ENCODE measurements at places on chromosomes 7 and 10. TPM values are rescaled to one million over a fixed set of nuclear protein-coding genes. Genes with fewer than 3 reads are reported as not detected.
A peak's percentile ranks its signal among the peaks of the same experiment; 100 is the strongest.

Gene MLXIPL
- polyA plus RNA-seq = 10.0 TPM

Gene DNAH11
- 1.8 TPM for polyA plus RNA-seq

Gene ADAM12
- polyA plus RNA-seq = 0.38 TPM

Gene TUBAL3
- polyA plus RNA-seq = 0.06 TPM

Gene HYAL4
- 0.07 TPM for polyA plus RNA-seq

Gene INMT
- 88.7 TPM for polyA plus RNA-seq

Gene AKR1C8
- 0.03 TPM for polyA plus RNA-seq

Gene TCERG1L
- polyA plus RNA-seq = 0.08 TPM

Gene ARHGAP22
- 3.2 TPM for polyA plus RNA-seq

DNA sequence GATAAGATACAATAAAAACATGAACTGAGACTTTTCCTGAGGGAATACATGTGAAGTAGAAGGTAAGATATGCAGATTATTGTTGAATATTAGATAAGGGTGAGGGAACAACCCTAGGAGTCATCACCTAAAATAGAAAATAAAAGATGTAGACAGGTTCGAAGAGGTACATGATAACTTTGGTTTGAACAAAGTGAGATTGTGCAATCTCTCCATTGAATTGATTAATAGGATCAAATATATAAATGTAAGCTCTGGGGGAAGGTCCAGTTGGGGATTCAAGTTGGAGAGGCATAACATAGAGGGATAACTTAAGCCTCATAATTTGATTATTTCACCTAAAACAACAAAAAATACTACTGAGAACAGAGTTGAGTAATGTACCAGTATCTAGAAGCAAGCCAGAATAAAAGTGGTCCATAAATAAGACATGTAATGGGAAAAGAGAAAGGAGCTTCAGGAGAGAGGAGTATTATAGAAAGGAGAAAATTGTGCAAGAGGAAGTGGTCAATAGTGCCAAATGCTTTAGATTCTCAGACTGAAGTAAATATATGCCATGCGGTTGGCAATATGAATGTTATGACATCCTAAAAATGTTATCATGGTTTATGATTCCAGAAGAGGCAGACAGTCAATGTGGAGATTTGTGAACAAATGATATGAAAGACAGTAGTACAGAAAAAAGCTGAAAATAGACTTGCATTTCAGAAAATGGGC, 282.3 kb upstream of the CHRM2 start:
- H3K36me3 ChIP-seq = no peaks in the 10 kb centered on the region
- no peaks in the 10 kb centered on the region for H3K4me1 ChIP-seq
- no peak for DNase-seq
- H3K4me3 ChIP-seq = no peak overlapping the region
- H3K27me3 ChIP-seq = no peaks in the 10 kb centered on the region
- no peak overlapping the region for H3K27ac ChIP-seq

DNA sequence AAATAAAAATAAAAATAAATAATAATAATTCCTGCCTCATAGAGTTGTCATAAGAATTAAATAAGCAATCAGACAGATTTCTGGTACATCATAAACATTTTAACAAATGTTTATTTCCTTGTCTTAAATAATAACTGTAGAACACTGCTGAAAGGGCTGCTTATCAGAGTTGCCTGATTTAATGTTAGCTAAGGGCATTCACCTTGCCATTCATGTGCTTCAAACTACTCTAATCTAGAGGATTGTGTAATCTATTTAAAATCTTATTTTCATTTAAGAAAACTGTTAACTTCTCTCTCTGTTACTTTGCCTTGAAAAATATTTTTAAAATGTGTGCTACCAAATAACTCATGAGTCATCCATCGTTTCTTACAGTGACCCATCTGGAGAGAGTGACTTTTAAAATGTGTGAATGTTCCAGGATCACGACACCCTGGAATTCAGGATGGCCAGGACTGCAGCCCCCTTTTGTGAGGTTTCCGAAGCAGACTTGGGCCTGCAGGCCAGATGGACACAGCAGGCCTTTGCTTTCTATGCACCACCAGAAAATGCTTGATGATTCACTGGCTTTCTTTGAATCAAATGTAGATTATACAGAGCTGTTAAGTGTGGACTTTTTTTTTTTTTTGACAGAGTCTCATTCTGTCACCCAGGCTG, 109.1 kb upstream of the TNS3 start:
- no peaks in the 10 kb centered on the region for H3K27me3 ChIP-seq
- no peak overlapping the region for H3K27ac ChIP-seq
- no peak overlapping the region for H3K4me3 ChIP-seq
- no peaks in the 10 kb centered on the region for H3K4me1 ChIP-seq

DNA sequence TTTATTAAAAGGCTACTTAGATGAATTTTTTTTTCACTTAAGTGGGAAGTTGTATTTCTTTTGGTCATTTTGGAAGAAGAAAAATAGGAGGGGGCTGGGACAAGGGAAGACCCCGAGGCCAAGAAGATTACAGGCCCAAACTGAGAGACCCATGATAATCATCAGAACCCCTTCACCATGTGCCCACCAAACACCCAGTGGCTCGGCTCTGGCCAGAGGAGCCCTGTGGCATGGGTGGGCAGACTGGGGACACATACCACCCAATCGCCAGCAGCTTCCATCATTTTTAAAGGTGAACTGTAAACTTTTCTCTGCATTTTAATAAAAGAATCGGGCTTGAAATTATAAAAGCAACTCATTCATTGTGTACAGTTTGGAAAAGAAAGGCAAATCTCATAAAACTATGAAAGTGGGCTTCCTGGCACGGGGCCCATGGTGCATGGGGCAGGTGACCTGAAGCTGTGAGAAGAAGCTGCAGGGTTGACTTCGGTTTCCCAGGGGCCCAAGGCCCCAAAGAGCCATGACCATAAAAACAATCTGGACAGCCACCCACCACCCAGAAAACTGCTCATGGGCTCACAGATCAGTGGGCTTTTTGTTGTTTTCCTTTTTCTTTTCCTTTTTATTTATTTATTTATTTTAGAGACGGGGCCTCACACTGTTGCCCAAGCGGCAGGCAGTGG, 29.4 kb upstream of the RET start:
- peaks cover under 1% of the 10 kb centered on the region for H3K27me3 ChIP-seq
- H3K27ac ChIP-seq = no peak overlapping the region
- DNase-seq = no peak

DNA sequence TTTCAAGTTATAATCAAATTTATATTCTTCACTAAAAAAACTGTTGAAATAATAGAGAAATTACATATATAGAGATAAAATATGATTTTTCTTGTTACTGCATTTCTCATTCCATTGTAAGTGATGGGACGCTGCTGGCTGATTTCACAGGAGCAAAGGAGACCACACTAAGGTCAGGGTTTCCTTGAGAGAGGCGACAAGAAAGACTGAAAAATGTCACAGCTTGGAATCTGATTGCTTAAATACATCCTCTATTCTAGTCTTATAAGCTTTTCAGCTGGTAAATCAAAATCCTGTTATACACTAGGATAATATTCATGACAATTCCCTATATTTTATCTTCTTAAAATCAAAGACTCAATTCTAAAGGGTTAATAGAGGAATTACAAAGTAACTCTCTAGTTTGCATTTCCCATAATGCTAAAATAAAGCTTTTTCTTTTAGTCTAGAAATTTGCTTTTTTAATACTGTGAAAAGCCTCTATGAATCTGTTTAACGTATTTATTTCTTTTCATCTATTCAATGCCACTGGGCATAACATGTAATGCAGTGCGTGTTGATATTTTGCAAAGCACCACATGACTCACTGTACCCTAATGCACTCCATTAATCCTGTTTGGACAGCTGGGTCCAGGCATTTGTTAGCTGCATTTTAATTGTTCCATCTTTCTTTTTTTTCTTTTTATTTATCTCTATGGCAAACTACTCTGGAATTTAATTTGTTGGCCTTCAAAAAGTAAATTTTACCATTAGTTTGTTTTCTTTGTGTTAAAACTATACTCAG, 81.7 kb downstream of the RNF32 start:
- no peak overlapping the region for H3K27ac ChIP-seq
- DNase-seq = peak; percentile 20
- no peaks in the 10 kb centered on the region for H3K27me3 ChIP-seq
- no peaks in the 10 kb centered on the region for H3K36me3 ChIP-seq

DNA sequence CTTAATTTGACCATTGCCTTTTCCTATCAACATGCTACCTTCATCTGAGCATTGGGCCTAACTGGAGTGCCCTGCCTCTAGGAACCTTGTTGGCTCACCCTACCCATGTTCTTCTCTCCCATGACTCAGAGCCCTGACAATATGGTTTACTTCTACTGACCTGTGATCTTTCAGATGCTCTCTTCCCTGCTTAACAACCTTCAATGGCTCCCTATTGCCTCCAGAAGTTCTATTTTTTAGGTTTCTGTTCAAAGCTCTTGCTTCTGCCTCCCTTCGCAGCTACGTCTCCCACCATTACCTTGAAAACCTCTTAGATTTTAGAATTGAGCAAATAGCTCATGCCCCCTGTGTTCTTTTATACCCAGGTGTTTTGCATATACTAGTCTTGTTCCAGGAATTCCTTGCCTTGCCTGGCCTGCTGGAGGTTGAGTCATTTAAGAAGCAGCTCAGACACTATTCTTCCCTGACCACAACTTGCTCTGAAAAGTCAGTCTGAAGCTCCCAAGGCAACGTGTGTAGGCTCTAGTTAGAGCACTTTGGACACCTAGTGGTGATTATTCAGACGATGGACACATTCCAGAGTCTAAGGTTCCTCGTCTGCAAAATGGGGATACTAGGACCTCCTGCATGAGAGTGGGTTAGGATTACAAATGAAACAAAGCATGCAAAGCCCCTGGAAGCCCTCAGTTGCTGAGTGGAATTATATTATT, 64.4 kb upstream of the EMX2 start:
- H3K27me3 ChIP-seq = no peaks in the 10 kb centered on the region
- H3K27ac ChIP-seq = no peak overlapping the region
- H3K4me1 ChIP-seq = no peaks in the 10 kb centered on the region
- no peaks in the 10 kb centered on the region for H3K36me3 ChIP-seq

DNA sequence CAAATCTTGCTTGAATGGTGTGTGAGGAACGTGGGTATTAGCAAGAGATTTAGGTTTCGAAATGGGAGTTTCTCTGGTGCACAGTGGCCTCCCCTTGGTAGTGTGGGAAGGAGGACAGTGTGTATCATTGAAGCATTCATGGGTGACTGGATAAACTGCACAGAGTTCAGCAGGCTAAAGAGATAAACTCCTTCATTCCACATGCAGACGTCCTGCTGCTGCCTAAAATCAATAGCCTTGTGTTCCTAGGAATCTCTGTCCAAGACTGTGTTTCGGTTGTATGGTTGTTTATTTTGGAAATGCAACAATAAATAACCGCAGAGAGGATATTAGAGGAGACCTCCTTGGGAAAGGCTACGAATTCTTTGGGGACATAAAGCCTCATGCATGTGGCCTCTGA, 100.9 kb upstream of the FAM171A1 start:
- no peak overlapping the region for H3K27ac ChIP-seq
- H3K4me3 ChIP-seq = no peak overlapping the region
- H3K4me1 ChIP-seq = no peaks in the 10 kb centered on the region
- peak; percentile 23 for DNase-seq
- no peaks in the 10 kb centered on the region for H3K27me3 ChIP-seq

- H3K4me3 ChIP-seq = no peak overlapping the region
- H3K36me3 ChIP-seq = no peaks in the 10 kb centered on the region
- no peak overlapping the region for H3K27ac ChIP-seq
- no peaks in the 10 kb centered on the region for H3K4me1 ChIP-seq
Measured at GRCh38 chr7:108372618-108373017, 83.6 kb downstream of the NRCAM start.

GRCh38 chr10:71838264-71839211, 12.5 kb downstream of the PSAP start:
- H3K36me3 ChIP-seq = no peaks in the 10 kb centered on the region
- DNase-seq = no peak
- peak overlapping the region; percentile 25 for H3K27ac ChIP-seq

DNA sequence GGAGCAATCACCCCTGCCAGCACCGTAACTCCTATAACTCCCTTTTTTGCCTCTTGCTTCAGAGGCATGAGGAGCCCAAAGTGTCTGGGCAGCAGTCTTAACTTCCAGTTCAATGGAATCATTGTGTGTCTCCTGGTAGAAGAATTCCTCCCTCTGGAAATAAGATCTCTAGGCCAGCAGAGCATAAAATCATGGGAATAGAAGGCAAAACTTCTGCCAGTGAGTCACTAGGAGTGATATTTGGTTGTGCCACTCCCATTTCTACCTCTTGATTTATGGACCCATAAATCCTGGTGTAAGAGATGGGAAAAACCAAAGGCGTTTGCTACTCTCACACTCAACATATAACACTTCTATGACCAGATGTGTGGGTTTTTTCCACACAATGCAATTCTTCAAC, 104.9 kb upstream of the FAM180A start:
- no peaks in the 10 kb centered on the region for H3K36me3 ChIP-seq
- no peak overlapping the region for H3K27ac ChIP-seq
- no peak overlapping the region for H3K4me3 ChIP-seq
- H3K27me3 ChIP-seq = no peaks in the 10 kb centered on the region
- peaks cover 3% of the 10 kb centered on the region for H3K4me1 ChIP-seq

- no peak for DNase-seq
- H3K36me3 ChIP-seq = no peaks in the 10 kb centered on the region
- H3K27ac ChIP-seq = no peak overlapping the region
- no peaks in the 10 kb centered on the region for H3K27me3 ChIP-seq
- H3K4me1 ChIP-seq = no peaks in the 10 kb centered on the region
Measured at GRCh38 chr7:4659551-4660286, 22.4 kb upstream of the FOXK1 start.

DNA sequence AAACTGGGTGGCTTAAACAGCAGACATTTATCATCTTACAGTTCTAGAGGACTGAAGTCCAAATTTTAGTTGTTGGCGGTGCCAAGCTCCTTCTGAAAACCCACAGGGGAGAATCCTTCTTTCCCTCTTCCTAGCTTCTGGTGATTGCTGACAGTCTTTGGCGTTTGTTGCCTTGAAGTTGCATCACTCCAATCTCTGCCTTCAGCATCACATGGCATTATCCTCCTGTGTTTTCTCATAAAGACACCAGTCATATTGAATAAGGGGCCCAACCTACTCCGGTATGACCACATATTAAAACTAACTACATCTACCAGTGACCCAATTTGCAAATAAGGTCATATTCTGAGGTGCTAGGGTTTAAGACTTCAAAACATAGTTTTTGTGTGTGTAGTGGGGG, 472.1 kb upstream of the IGFBP3 start:
- H3K4me3 ChIP-seq = no peak overlapping the region
- H3K4me1 ChIP-seq = no peaks in the 10 kb centered on the region
- H3K36me3 ChIP-seq = no peaks in the 10 kb centered on the region
- no peaks in the 10 kb centered on the region for H3K27me3 ChIP-seq
- H3K27ac ChIP-seq = no peak overlapping the region

DNA sequence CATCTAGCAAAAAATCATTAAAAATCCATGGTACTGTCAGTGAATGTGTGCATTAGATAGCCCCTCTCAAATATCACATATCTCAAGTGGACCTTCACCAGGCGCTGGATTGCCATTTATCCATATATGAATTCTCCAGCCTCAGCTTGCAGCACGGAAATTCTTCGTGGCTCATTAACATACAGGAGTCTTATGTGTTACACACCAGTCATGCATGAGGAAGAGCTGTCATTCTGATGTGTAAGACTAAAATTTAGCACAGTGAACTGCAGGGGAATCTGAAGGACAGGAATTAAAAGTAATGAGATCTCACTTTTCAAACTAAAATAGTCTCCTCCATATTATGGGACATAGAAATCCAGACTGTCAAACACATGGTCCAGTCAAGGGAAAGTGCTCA, 542.4 kb upstream of the DPP6 start:
- H3K4me3 ChIP-seq = no peak overlapping the region
- no peaks in the 10 kb centered on the region for H3K27me3 ChIP-seq
- no peak overlapping the region for H3K27ac ChIP-seq
- H3K4me1 ChIP-seq = no peaks in the 10 kb centered on the region
- no peak for DNase-seq

GRCh38 chr7:37255327-37255944, 193.2 kb downstream of the ELMO1 start:
- no peak for DNase-seq
- H3K27me3 ChIP-seq = no peaks in the 10 kb centered on the region
- no peak overlapping the region for H3K27ac ChIP-seq
- no peak overlapping the region for H3K4me3 ChIP-seq
